Calu3 (cell line): ENCODE measurements at places on chromosomes 2 and 18. TPM values are rescaled to one million over a fixed set of nuclear protein-coding genes. Genes with fewer than 3 reads are reported as not detected.

Gene VIT
- not detected in 2 replicates for total RNA-seq

DNA sequence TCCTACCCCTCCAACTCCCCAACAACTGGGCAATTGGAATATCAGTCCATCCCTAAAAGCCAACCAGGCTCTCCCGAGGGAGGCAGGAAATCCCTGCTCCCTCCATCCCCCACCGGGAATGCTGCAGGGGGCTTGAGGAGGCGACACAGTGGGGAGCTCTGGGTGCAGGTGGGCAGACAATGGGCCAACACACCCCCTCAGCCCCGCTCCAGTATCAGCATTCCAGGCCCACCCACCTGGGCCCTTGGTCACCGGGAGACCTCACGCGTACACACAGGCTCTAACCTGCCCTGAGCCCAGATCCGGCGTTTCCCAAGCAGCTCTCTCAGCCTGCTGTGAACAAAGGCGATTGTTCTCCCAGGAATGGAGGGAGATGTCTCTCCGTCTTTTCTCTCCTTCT is 37.6 kb upstream of the FZD7 start:
- H3K4me3 ChIP-seq, result peak overlapping the region; percentile 6
- peak overlapping the region; percentile 88 for H3K27ac ChIP-seq
- H3K4me1 ChIP-seq, result peaks cover 22% of the 10 kb centered on the region
- peak; percentile 37 for DNase-seq

- no peak for DNase-seq
- H3K27me3 ChIP-seq, result no peaks in the 10 kb centered on the region
- H3K4me1 ChIP-seq, result peaks cover 56% of the 10 kb centered on the region
Measured at GRCh38 chr2:150129921-150130575, 357.4 kb downstream of the RND3 start.

Gene RBFA
- 20.5 TPM in 2 replicates for total RNA-seq

Gene CYTIP
- not detected in 2 replicates for total RNA-seq

Gene DCDC2C
- total RNA-seq, result not detected in 2 replicates

Gene PAX8
- 12.2 and 14.5 TPM in 2 replicates for total RNA-seq

- peaks cover 19% of the 10 kb centered on the region for H3K36me3 ChIP-seq
- H3K27ac ChIP-seq, result peak within 1 kb of the TSS; percentile 73
- peak; percentile 91 for DNase-seq
Measured at GRCh38 chr2:238239863-238240756, at the start of gene HES6. Gene HES6, minus strand, starts transcription at chr2:238240038. Its CDS starts 133 bp downstream, at chr2:238239905.

Gene LIMS4
- total RNA-seq, result 0.29 TPM in 1 of 2 replicates, not detected in the other

Gene DPYSL5
- 0.32 TPM in 1 of 2 replicates, not detected in the other for total RNA-seq

DNA sequence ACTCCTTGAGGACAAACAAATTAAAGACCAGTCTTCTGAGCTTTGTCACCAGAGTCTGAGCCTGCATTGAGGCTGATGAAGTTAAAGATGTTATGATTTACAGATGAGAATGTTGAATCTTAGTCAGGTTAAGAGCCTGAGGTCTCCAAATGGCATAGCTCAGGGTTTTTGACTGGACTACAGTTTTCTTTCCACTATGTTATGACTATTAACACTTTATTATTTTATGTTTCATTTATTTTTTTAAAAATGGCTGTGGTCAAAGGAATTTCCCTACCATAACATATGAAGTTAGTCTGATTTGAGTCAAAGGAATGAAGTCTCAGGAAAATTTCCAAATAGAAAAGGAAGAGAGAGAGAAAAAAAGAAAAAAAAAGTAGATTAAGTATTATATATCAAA is 39.7 kb upstream of the CWC22 start:
- H3K27me3 ChIP-seq, result no peaks in the 10 kb centered on the region
- H3K4me3 ChIP-seq, result no peak overlapping the region
- no peaks in the 10 kb centered on the region for H3K36me3 ChIP-seq
- no peak for DNase-seq
- H3K27ac ChIP-seq, result no peak overlapping the region
- no peaks in the 10 kb centered on the region for H3K4me1 ChIP-seq
